Activated CD4-positive, alpha-beta T cell treated with anti-CD3 and anti-CD28 coated beads, Interleukin-2, amount 50 U/mL, for 1 hour (primary cell): ENCODE measurements at places on chromosomes 4 and X.
A peak's percentile ranks its signal among the peaks of the same experiment; 100 is the strongest.

- no peak for DNase-seq
These were observed 5.1 kb upstream of the LIMCH1 start for GRCh38 chr4:41532882-41533281.

DNA sequence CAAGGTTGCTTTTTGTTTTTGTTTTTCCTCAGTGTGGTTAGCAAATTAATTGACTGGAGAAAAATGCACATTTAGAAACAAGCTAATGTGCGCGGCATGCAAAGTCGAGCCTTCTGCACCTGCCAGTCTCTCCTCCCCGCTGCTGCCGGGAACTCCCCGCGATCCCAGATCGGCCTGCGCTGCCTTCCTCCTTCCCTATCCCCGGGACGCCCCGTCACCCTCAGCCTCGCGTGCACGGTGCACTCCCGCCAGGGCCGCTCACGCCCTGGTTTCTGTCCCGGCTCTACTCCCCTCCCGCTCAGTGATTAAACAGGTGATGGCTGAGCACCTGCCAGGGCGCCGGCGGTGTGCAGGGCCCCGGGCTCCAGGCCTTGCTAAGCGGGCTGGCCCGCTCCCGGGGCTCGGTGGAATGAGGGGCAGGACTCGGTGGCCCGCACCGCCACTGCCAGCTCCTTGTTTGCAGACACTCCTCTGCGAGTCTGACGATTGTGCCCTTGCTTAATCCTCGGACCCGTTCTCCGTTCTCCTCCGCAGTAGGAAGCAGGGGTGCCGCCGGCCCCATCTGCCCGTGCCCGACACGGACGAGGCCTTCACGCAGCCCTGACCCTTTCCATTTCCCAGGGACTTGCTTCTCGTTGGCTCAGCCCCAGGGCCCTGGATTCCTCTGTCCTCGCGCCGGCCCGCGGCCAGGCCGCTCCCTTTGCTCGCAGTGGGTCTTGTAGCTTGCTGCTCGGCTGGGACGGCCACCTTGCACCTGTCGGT, 143.4 kb downstream of the TRIML1 start:
- no peak for DNase-seq

DNA sequence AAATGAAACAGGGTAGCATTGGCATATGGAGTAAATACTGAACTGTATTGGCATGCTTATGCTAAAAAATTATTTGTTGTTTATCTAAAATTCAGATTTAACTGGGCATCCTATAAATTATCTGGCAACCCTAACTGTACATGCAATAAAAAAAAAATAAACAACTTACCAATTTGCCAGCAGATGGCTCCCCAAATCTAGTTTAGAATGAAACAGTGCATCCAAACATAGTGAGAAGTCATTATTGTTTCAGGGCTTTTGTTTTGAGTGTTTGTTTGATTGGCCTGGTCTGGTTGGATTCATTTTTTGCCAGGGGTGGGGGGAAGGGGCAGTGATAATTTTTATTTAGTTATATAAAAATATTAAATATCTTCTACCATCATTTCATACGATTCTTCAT, 12.8 kb upstream of the NSUN7 start:
- no peak for DNase-seq

- no peak for DNase-seq
These were observed 139.0 kb downstream of the TSPAN5 start for GRCh38 chr4:98519268-98519977.

DNA sequence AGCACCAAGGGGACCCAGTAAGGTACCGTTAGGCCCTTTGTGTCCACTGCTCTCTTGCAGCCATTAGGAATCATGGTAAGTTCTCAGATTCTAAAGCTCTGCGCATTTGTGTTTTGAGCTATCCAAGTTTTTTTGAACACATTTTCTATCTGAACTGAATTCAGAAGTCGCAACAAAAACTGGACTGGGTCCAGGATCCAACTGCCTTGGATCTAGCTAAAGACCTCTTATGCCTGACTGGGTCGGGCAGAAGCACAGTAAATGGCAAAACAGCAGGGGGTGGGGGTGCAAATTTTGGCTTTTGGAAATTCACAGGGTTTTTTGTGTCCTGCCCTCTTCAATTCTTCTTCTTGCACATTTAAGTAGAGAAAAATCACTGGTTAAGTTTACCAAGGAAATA, 30.0 kb downstream of the RCHY1 start:
- no peak for DNase-seq

- peak; percentile 65 for DNase-seq
These were observed at the start of gene ZNF827 for GRCh38 chr4:145938618-145939440. TSS of gene ZNF827 (minus strand) at chr4:145938823. CDS start at chr4:145938407, 416 bp downstream.

- DNase-seq = no peak
These were observed 137.1 kb downstream of the ARHGAP6 start for GRCh38 chrX:11528623-11529022.

DNA sequence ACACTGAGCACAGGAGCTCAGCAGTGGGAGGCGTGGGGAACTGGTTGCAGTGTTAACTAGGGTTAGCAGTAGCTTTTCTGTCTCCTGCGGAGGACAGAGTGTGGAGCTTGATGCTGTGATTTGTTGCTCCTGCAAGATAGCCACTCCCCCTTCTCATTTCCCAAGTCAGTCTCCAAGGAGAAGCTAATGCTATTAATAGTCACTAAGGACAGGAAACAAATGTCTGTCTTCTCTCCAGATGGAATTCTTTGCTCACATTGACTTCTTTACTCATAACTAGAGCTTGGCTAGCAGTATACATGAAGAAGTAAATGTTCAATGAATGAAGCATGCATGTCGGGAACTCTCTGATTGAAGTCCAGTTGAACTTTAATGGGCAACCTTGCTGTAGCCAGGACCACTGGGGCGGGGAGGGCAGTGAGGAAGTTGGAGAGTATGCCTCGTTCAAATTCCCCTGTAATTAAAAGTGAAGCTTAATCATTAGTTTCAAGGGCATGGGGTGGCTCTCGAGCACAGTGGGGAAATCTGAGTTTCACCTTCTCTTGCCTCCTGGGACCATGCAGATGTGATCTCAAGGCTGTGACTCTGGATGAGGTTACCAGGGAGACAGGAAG, 156.6 kb upstream of the SCML1 start:
- no peak for DNase-seq
